ENCODE measurements at places on chromosomes 12 and 14.

GRCh38 chr12:94511506-94511905 lies 51.8 kb upstream of the CEP83 start:
- DNase-seq: peak; percentile 7

GRCh38 chr12:65926119-65926908 lies 102.0 kb downstream of the HMGA2 start:
- no peak for DNase-seq

- no peak for DNase-seq
These were observed 58.9 kb downstream of the GRIP1 start for GRCh38 chr12:66620026-66620425.

DNA sequence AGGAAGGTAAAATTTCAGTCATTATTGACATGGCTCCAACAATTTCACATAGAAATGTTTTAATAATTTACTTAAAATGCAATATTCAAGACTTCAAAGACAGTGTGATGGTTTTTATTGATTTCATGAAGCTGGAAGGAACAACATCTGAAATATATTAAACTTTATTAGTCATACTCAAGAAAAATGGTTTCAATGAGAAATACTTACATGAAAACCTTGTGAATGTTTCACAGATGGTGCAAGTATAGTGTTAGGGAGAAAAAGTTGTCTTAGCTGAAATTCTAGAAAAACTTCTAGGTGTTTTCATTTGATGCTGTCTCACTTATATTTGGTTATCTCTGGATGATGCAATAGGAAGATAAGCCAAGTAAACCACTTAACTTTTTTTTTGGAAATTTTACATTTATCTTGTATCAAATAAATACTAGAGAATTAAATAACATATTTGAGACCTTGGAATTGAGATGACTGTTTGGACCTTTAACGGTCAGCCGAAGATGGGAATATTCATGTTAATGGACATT lies 65.5 kb downstream of the PELI2 start:
- no peak for DNase-seq

- DNase-seq: no peak
These were observed 1136.4 kb upstream of the TMEM132C start for GRCh38 chr12:127130506-127131124.

- DNase-seq: no peak
These were observed 306.6 kb downstream of the SLC6A15 start for GRCh38 chr12:84605983-84606382.

- no peak for DNase-seq
These were observed 342.3 kb downstream of the ZFP36L1 start for GRCh38 chr14:68450391-68451120.

DNA sequence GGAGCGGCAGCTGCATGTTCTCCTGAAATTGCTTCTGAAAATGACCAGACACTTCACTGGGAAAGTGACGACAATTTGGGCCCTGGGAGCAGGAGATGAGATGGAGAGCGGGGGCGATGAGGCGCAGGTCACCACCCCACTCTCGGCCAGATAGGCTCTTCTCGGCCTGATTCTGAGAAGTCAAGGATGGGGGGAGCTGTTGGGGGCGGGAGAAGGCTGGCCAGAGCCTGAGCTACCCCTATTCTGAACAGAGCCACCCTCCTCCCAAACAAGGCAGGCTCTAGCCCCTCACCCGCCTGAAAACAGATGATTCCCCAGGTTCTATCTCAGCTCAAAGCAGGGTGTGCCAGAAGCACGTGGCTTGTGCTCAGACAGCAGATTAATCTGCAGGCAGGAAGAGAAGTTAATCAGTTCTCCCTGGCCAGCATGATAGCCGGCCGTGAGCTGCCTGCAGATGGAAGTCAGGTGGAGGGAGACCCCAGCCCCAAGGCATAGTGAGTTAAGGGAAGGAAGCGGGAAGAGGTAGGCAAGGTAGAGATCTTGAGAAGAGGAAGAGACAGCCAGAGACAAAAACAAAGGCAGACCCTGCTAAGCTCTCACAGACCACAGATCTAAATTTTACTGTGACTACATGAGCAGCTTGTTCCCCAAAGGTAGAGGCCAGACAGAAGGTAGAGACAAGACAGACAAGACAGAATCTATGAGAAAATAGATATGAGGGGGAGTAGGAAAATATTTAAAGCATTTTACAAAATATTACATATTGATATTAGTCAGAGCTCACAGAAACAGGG lies 10.9 kb upstream of the TAC3 start:
- DNase-seq: no peak

- DNase-seq: no peak
These were observed 26.1 kb downstream of the TPCN1 start for GRCh38 chr12:113247123-113248050.

GRCh38 chr14:57302883-57303282 lies 34.1 kb downstream of the AP5M1 start:
- no peak for DNase-seq

- DNase-seq: peak; percentile 43
These were observed 226.3 kb downstream of the ERC1 start for GRCh38 chr12:1217191-1217949.

DNA sequence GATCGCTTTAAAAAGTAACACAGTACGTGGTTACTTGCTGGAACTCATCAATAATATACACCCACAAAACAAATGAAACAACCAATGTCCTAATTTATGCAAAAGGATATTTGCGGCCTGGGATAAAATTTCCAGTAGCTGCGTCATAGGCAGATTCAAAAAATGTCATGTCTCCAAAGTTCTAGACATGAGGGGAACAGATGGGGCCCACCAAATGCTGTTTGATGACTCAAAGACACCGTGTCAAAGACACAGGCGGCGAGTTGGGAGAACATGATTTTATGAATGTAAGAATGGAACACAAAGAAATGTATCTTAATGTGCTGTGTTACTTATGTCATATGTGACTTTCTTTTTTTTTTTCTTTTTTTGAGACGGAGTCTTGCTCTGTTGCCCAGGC lies 34.3 kb upstream of the NCOR2 start:
- DNase-seq: no peak

GRCh38 chr12:70648831-70649230 lies 11.6 kb upstream of the PTPRB start:
- peak; percentile 60 for DNase-seq

DNA sequence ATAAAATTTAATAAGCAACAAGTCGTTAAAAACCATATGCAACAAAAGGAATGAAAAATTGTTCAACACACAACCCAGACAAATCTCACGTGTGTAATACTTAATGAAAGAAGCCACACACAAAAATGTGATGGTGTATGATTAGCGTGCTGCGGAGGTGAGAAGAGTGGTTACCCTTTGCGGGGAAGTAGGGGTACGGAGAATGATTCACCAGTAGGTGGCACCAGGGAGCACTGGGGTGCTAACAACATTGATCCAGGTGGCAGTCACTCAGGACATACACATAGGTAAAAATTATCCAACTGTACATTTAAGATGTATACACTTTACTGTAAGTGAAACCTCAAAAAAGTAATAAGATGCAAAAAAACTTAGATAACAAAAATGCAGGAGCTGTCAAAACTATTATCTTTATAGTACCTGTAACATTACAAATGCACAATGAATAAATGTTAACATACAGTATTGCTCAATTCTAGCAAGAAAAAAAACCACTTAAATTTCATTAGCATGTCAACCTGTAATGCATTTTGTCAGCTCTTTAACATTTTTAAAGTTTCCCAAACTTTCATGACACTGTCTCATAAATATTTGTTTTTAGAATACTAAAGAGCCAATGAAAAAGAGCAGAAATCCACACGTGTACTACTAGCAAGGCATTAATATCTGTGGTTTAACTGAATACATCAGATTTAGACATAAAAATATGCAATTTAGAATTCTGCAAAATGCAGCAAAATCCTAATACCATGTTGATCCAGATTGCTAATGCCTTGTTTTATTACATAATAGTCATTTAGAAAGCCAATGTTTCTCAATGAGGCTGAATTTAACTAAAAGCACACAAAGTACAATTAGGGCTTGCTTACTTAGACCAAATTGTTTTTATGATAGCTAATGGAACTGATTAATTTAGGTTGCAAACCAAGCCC lies 46.7 kb downstream of the TMCC3 start:
- DNase-seq: no peak

DNA sequence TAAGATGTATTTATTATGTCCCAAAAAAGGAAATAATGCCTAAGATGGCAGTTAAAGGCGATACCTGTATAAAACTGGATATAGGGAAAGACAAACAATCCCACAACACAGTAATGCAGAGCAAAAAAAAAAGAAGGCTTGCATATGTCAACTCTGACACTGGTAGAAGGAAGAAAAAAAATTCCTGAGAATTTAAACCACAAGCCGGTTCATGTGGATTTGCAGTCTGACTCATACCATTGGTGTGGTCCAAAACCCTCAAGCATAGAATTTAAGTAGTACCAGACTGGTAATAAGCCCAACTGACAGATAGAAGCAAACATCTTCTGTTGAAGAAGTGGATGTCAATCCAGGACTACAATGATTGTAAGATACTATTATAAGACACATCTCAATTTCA lies 7.2 kb downstream of the DNAI7 start:
- DNase-seq: no peak

- DNase-seq: no peak
These were observed 11.1 kb downstream of the EXOC3L4 start for GRCh38 chr14:103105580-103106150.

- DNase-seq: peak; percentile 73
These were observed 58.9 kb upstream of the PLEKHG3 start for GRCh38 chr14:64645220-64645892.

DNA sequence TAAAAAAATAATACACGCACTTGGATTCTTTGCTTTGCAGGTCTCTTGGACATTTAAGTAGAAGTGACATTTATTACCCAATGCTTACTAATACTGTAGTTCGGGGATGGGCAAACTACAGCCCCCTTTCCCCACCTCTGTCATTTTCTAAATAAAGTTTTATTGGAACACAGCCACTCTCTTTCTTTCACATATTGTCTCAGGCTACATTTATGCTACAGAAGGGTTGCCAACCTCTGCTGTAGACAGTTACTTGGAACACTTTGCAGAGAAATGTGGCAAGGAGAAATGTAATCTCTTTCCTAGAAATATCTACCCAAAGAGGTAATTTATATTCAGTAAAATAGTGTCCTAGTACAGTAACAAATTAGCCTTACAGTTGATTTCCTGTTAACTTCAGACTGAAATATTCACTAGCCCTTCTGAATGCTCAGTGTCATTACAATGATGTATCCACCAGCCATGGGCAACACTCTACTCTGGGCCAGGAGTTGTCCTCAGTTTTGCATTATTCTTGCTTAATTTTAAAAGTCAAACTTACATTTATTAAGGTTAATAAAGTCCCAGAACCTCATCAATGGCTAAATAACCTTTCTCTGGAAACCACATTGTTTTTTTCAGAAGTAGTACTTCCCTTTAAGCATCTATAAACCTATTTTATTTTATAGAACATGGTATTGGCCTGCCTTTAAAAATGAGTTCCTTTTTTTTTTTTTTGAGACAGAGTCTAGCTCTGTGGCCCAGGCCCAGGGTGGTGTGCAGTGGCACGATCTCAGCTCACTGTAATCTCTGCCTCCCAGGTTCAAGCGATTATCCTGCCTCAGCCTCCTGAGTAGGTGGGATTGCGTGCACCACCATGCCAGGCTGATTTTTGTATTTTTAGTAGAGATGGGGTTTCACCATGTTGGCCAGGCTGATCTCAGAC lies 269.6 kb upstream of the AMIGO2 start:
- no peak for DNase-seq

DNA sequence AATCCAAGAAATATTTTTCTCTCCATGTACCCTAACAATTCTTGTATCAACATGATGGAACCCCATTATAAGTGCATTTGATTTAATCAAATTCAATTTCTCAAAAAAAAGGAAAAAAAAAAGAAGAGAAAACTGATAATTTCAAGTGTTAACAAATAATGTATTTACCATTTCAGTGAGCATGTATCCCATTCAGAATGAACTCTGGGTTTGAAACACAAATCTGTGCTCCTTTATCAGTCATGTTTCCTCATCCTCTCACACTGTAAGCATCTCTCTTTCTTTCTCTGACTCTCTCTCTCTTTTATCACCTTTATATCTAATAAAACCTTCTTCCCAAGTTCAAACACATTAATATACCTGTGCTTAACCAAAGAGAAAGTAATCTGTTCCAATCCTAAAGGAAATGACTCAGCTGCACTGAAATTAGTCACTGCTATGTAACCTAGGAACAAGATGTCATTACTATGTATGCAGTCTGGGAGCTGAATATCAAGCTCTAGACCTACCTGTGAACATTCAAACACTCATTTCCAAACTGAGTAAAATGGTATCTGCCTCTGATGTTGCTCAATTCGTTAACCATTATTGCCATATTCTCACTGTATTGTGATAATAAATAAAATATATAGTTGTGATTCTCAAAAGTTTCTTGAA lies 135.0 kb upstream of the LRIG3 start:
- DNase-seq: no peak

DNA sequence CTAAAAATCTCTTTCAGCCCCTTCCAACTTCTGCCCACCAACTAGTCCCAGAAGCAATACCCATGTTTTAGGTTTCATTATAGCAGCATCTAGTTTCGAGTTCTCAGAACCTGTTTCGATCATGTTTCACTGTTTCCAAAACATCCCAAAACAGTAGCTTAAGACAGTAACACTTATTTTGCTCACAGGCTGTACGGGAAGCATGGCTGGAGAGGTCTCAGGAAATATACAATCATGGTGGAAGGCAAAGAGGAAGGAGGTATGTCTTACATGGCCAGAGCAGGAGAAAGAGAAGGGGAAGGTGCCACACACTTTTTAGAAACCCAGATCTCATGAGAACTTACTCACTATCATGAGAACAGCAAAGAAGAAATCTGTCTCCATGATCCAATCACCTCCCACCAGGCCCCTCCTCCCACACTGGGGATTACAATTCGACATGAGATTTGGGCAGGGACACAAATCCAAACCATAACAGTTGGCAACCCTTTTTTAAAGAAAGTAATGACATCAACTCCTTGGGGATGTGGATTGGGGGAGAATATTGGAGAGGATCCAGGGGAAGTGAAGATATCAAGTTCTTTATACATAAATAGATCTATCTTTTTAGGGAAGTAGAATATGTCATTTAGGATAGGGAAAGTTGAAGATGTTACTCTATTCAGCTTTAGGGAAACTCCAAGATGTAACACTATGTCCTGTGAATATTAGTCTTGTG lies 269.9 kb upstream of the PLEKHG7 start:
- DNase-seq: no peak

- DNase-seq: peak; percentile 53
These were observed 1.4 kb downstream of the KCNMB4 start for GRCh38 chr12:70367258-70368141.

DNA sequence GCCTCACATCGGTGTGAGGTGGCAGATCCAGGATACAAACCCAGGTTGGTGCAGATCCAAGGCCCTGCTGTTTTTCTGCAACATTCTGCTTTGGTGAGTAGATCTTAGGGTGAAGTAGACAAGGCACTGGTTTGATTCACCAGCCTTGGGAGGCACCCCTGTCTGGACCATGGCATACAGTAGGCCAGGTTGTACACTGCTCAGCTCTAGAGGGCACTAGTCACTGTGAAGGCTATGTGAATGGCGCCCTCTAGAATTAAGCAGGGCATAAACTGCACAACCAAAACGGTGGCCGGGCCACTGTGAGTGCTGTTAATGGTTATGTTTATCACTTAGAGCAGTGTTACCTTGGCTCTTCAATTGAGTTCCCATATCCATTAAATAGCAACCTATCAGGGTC lies 280.6 kb upstream of the PWP1 start:
- no peak for DNase-seq

Data from lung (tissue), 17 donors.